ENCODE measurements at places on chromosomes 13 and 19.

GRCh38 chr19:47419789-47420188, 462 bp upstream of the MEIS3 start:
- DNase-seq: no peak

DNA sequence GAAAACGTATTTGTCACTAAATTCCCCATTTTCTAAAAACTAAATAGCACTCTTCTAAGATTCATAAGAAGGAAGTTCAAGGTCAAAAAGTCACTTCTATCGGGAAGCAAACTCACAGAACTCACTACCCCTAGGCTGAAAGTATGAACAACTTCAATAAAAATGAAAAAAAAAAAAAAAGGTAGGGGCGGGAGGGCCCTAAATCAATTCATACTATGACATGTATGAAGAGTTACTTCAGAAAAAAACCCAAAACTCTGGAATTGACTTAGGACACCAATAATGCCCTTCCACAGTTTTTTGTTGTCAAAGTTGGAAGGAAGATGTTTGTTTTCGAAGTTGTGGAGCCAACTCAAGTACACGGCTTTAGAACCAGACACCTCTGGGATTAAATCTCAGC, 1.1 kb downstream of the SUCLA2 start:
- DNase-seq: no peak

DNA sequence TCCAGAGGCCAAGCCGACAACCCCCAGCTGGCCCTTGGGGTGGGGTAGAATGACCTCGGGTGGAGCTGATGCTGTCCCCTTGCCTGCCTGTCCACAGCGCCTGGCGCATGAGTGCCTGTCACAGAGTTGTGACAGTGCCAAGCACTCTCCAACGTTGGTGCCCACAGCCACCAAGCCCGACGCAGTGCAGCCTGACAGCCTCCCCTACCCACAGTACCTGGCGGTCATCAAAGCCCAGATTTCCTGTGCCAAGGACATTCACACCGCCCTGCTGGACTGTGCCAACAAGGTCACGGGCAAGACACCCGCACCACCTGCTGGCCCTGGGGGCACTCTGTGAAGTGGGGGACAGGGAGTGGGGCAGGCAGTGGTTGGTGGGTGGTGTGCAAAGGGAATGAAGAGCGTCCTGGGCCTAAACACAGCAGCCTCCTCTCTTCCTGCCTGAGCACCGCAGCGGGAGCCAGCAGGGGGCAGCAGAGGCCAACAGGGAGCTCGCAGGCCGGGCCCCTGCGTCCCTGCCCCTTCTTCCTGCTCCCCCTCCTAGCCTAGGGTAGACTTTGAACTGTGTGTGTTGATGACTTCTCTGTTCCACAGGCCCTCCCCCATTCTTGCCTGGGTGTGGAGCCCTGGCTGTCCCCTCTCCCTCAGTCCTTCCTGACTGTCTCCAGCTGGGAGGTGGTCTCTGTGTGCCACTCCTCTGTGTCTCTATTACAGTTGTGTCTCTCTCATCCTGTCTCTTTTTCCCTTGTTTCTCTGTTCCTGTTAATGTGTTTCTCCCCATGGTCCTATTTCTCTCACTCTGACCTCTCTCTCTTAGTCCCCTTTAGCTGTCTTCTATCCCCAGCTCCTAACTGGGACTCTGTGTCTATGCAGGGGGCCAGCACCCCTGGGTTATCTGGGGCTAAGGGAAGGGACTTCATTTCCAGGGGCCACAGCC, 6.5 kb downstream of the MED29 start:
- peak; percentile 88 for DNase-seq

DNA sequence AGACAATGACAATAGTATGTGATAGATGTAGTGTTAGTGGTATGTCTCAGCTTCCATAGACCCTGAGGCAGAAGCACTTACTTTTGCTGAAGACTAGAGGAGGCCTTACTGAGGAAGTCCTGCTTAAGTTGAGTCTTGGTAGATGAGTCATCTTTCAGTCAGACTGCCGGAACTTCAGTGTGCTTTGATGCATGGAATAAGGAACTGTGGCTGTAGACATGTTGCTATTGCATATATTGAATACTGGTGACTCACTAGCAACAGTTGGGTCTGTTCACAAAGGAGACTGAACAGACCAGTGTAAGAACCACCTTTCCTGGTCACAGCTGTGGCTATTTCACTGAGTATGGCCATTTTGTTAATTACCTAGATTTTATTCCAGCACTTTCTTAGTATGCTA, 1000.6 kb downstream of the OLFM4 start:
- no peak for DNase-seq

DNA sequence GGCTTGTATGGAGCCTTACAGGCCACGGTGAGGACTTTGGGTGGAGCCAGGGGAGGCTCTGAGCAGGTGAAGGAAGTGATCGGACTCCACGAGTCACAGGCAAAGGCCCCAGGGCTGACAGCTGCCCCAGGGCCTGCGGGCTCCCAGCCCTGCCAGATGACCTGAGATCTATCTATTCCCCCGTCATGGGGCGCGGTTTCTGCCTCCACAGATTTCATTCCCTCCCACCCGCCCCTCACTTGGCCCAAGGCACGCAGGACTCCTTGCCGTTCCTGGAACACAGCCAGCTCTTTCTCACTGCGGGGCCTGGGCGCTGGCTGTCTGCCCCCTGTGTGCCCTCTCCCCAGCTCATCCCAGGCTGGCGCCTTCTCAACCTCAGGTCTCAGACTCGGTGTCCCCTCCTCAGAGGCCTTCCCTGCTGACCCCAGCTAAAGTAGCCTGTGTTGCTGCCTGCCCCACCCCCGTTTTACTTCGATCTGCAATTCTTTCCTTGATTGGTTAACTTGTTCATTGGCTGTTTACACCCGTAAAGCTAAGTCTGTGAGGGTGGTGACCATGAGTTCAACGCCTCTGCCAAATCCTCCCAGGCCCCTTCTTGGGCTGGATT, 13.9 kb upstream of the PAK4 start:
- DNase-seq: no peak

GRCh38 chr19:4429771-4430171, 27.3 kb downstream of the CHAF1A start:
- DNase-seq: peak; percentile 89

GRCh38 chr13:47317356-47317755, 420.5 kb upstream of the HTR2A start:
- DNase-seq: no peak

- DNase-seq: no peak
Observed at GRCh38 chr19:51375504-51376221, 3.2 kb upstream of the NKG7 start.

- DNase-seq: peak; percentile 91
Observed at GRCh38 chr19:3057275-3057714, 5.0 kb downstream of the TLE5 start.

DNA sequence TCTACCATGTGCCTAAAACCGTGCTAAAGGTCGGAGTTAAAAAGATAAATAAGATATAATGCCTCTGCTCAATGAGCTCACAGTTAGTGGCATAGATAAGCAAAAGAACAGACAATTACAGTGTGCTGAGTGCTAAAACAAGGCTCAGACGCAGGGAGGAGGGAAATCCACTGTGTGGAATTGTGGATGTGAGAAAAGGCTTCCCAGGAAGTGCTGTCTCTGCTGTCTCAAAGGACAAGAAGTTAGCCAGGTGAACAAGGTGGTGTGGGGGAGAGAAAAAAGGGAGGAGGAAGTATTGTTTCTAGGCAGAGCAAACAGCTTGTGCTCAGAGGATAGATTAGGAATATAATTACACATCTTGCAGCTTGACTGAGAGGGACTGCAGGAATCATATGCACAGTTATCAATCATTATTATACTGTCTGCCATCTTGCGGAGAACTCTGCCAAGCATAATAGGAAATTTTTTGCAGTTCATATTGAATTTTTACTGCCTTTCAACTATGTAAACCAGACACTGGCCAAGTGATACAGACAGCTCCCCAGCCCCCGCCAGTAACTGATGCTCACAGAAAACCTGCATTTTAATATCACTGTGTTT, 9.3 kb downstream of the C13orf42 start:
- no peak for DNase-seq

DNA sequence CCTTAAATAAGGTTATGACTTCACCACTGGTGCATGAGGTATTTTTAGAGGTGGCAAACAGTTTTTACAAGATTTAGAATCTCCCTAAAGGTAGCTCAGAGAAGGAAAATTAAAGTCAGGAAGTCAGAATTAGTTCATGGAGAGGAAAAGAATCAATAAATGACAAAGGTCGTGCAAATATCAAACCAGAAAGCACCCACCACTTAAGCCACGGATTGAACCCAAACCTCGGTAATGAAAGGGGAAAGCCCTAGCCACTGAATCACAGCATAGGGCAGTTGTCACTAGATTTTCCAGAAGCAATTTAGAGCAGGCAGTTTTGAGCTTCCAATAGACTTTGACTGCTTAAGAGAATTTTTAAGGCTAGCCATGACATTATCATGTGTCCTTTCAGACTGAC, 1590.4 kb downstream of the SLITRK1 start:
- DNase-seq: no peak

- DNase-seq: no peak
Observed at GRCh38 chr13:36082396-36082795, 48.8 kb downstream of the DCLK1 start.

Measured in lung (tissue), 17 donors.